ENCODE measurements at places on chromosomes 13 and 19.
A peak's percentile ranks its signal among the peaks of the same experiment; 100 is the strongest.

DNA sequence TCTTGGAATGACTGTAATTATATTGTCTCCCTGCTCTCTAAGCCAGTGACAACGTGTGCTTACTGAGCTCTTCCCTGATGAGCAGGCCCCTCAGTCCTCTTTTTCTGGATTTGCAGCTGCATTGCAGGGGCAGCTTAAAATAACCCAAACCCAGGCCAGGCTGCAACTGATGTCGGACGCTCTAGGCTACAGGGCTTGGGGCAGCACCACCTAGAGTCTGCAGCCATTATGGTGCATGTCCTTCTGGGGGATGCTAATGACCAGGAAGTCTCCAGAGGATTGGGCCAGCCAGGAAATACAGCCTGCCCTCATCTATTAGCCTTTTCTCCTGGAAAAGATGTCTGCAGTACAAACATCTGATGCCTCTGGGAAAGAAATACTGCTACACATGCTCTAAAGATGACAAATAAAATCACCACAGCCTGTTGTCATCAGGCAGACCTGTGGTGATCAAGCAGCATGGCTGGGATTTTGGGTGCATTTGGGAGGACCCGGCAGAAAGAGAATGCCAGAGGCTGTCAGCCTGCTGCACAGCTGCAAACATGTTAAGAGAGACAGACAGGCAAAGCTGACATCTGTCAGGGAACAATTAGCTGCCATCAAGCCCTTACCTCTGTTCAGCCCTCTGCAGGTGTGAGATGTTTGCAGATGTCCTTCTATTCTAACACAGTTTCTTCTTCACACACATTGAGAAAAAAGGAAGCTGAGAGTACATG is 51.8 kb downstream of the CCDC70 start:
- DNase-seq = no peak

GRCh38 chr13:78054157-78054556 is 135.5 kb upstream of the EDNRB start:
- DNase-seq = no peak

DNA sequence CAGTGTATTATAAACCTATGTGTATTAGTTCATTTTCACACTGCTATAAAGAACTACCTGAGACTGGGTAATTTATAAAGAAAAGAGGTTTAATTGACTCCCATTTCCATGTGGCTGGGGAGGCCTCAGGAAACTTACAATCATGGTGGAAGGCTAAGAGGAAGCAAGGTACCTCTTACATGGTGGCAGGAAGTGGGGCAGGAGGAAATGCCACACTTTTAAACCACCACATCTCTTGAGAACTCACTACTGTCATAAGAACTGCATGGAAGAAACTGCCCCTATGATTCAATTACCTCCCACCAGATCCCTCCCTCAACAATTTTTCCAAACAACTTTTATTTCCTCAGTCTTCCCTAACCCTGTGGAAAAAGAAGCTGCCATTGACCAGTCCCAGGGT is 14.5 kb upstream of the TPP2 start:
- no peak for DNase-seq

DNA sequence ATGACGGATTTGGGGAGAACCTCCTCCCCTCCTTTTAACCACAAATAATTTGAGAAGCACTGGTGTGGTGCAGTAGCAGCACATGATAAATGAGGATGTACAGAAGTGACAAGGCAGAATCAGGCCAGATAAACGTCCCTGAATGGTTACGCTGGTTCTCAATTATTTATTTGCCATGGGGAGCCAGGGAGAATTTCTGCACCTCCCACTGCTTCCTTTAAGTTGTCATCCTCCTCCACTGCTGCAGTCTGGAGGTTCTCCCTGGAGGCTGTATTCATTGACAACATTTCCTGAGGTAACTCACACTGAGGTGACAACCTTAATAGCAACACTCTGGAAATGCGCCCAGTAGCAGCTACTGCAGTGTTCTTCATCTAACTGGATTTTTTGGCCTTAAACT is 308.9 kb upstream of the SLITRK1 start:
- DNase-seq = no peak

GRCh38 chr19:6100284-6100915 is 9.9 kb downstream of the RFX2 start:
- DNase-seq = peak; percentile 68

- DNase-seq = no peak
These were observed 1073.4 kb downstream of the EFNB2 start for GRCh38 chr13:105462098-105462497.

DNA sequence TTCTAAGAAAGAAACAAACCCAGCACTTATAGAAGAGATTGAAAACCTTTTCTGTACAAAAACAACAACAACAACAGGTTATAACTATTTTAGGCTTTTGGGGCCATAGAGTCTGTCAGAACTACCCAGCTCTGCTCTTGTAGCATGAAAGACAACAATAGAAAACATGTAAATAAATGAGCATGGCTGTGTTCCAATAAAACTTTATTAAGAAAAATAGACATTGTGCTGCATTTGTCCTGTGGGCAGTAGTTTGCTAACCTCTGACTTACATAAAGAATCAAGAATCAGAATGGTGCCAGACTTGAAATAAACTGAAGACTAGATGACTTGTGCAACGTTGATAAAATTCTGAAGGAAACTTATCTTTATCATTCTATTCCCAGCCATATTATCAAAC is 617.5 kb downstream of the DIAPH3 start:
- no peak for DNase-seq

GRCh38 chr13:49444524-49445395 is 686 bp downstream of the SETDB2 start:
- DNase-seq = no peak

DNA sequence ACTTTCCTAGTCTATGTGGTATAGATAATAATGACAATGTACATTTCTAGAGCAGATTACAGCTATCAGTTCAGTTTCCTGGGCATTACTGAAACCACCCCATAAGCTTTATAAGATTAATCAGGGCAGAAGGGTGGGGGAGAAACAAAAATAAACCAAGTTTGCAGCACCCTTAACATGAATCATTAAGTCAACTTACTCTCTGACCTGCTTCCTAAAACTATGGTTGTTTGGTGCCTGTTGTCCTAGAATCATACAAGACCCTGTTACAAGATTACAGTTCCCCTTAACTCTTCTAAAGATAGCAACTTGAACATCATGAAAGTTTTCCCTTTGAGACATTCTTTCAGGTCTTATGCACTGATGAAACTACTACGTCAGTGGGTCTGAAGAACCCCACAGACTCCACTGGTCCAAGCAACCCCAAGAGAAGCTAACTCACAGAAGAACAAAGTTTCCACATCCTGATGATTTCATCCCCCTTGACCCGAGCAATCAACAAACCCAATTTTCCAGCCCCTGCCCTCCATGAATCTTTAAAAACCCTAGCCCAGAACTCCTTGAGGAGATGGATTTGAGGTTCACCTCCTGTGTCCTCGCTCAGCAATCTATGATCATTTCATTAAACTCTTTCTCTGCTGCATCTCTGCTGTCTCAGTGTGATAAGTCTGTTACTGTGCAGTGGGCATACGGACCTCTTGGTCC is 336.5 kb downstream of the FOXO1 start:
- DNase-seq = no peak

DNA sequence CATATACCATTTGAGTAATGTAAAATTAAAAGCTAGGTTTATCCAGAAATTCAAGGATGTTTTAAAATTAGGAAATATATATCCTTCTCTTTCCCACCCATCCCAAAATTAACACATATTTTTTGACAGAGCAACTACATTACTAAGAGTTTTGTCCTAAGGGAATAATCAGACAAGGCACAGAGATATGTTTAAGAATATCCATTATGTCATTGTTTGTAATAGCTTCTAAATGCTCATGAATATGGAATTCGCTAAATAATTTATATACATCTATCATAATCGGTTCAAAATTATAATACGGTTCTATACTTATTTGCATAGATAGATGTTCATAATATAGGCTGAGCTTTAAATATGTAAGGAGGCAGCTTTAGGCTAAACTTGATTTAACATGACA is 9.8 kb downstream of the UBL3 start:
- no peak for DNase-seq

- DNase-seq = no peak
These were observed 1395.2 kb downstream of the PCDH9 start for GRCh38 chr13:65834897-65835296.

DNA sequence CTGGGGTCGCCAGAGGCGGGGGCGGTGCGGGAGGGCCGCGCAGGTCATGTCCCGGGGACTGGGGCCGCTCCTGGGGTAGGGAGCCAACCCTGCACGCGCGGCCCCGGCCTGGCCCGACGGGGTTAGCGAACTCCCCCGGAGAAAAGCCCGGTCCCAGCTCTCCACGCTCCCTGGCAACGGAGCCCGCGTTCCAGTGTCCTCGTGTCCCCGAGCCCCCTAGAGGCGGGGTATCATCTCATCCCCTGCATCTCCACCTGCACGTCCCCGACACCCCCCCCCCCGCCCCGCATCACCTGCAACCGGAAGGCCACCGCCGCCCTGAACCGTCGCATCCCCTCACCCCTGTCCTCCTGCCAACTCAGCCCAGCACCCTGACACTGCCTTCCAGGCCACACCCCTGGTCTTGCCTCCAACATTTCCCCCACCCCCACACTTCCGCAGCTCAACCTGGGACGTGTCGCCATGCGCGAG is 2.7 kb downstream of the WDR88 start:
- DNase-seq = no peak

- DNase-seq = no peak
These were observed 50.0 kb upstream of the GPR183 start for GRCh38 chr13:99357131-99357596.

DNA sequence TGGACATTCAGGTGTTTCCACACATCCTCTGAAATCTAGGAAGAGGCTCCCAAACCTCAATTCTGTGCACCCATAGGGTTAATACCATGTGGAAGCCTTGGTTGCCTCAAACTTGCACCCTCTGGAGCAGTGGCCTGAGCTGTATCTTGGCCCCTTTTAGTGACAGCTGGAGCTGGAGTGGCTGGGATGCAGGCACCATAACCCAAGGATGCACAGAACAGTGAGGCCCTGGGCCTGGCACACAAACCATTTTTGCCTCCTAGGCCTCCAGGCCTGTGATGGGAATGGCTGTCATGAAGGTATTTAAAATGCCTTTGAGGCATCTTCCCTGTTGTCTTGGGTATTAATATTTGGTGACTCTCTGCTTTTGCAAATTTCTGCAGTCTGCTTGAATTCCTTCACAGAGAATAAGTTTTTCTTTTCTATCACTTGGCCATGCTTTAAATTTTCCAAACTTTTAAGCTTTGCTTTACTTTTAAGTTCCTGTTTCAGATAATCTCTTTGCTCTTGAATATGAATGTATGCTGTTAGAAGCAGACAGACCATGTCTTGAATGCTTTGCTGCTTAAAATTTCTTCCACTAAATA is 1594.5 kb upstream of the PCDH20 start:
- DNase-seq = no peak

DNA sequence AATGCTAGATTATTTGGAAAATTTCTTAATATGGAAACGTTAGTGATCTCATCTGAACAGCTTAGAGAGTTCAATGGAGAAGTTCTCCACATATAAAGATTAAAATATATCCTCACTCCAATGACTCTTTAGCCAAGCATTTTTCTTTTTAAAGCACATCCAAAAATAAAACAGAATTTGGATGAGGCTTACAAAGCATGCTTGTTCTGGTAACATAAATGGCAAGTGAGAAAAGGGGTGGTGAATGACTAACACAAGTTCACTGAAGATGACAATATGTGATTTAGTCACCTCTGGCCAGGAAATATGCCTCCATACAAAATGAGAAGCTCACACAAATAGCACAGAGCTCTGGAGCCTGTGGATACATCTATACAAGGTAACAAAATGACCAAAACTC is 253.0 kb downstream of the PCDH20 start:
- DNase-seq = no peak

DNA sequence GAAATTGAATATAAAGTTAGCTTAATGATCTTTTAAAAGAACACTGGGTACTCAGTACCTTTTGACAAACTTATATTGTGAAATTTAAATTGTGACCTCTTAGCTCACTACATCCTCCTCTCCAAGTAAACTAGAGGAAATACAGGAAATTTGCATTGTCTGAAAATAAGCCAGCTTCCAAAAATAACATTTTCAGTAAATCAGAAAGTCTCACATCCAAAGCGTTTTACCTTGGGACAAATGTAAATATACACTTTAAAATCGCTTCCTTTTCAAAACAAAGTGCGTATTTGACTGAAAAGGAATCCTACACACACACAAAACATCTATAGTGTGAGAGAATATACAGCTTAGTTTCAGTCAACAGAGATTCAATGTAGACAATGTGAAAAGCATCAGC is 2.1 kb upstream of the EFNB2 start:
- DNase-seq = no peak

DNA sequence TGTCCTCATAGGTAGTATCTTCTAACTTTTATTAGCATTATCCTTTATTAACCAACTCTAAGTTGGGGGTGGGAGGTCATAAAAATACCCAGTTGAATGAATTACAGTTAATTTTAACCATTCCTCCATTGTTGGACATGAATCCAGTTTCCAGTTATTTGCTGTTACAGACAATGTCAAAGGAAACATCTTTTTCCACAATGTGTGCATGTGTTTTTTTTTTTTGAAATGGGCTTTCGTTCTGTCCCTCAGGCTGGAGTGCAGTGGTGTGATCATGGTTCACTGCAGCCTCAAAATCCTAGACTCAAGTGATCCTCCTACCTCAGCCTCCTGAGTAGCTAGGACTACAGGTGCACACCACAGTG is 32.0 kb downstream of the KLF5 start:
- DNase-seq = no peak

- DNase-seq = no peak
These were observed 170.1 kb upstream of the SLITRK6 start for GRCh38 chr13:85969331-85969730.

- peak; percentile 56 for DNase-seq
These were observed 16.2 kb upstream of the AP1M2 start for GRCh38 chr19:10603084-10603872.

GRCh38 chr19:38949580-38950367 is 19.0 kb downstream of the MRPS12 start:
- DNase-seq = peak; percentile 92

- no peak for DNase-seq
These were observed 22.3 kb upstream of the CLDN10 start for GRCh38 chr13:95530178-95530577.

- no peak for DNase-seq
These were observed 73.9 kb downstream of the TNFRSF19 start for GRCh38 chr13:23644126-23644419.

- DNase-seq = no peak
These were observed 275.3 kb downstream of the TEX29 start for GRCh38 chr13:111595791-111596190.

GRCh38 chr19:4534836-4535658 is at the start of gene PLIN5:
Gene PLIN5 (minus strand): TSS chr19:4535224. CDS start chr19:4534074, 1,150 bp downstream.
- peak; percentile 89 for DNase-seq

- no peak for DNase-seq
These were observed at the start of gene ZNF177 for GRCh38 chr19:9362905-9363304. Gene ZNF177 (plus strand): TSS chr19:9363013. CDS start chr19:9378312, 15,299 bp downstream.

DNA sequence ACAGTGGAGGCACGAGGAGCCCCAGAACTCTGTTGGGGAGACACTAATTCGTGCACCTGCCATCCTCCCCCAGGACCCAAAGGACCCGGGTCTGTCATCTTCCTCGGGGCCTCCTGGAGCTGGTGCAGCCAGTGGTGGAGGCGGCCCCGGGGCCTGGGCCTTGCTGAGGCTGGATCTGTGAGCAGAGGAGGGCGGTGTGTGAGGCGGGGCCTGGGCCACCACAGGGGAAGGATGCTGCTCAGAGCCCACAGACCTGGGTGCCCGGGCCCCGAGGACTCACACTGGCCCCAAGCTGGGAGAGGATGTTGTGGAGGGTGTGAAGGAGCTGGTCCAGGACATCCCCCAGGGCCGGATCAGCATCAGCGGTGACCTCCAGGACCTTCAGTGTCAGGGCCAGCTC is 8.3 kb downstream of the IFNL3 start:
- no peak for DNase-seq

GRCh38 chr13:20192158-20192835 is 441 bp downstream of the GJB2 start:
- no peak for DNase-seq

Measured in Right ventricle myocardium superior (tissue), 1 donor.